ENCODE measurements at places on chromosomes 12 and 14.

GRCh38 chr12:108875682-108876361 is 4.1 kb upstream of the DAO start:
- DNase-seq = no peak

DNA sequence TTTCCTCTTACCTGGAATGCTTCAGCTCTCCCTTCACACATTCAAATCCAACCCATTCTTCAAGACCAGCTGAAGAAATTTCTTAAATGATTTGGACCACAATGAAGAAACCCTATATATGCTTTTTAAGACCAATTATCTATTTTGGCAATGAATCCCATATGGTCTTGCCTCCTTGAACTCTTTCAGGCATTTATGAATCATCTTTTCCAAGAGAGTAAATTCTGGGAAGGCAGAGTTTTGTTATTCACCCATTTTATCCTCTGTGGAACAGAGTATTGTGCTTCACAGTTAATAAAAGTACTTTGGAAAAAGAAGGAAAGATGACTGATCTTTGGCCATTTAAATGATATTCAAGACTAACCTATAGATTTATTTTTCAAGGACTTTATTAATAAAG is 14.0 kb downstream of the GIT2 start:
- DNase-seq = no peak

- DNase-seq = no peak
Observed at GRCh38 chr12:113154351-113154973, 4.9 kb downstream of the CFAP73 start.

- no peak for DNase-seq
Observed at GRCh38 chr12:16238661-16239060, 38.8 kb downstream of the SLC15A5 start.

DNA sequence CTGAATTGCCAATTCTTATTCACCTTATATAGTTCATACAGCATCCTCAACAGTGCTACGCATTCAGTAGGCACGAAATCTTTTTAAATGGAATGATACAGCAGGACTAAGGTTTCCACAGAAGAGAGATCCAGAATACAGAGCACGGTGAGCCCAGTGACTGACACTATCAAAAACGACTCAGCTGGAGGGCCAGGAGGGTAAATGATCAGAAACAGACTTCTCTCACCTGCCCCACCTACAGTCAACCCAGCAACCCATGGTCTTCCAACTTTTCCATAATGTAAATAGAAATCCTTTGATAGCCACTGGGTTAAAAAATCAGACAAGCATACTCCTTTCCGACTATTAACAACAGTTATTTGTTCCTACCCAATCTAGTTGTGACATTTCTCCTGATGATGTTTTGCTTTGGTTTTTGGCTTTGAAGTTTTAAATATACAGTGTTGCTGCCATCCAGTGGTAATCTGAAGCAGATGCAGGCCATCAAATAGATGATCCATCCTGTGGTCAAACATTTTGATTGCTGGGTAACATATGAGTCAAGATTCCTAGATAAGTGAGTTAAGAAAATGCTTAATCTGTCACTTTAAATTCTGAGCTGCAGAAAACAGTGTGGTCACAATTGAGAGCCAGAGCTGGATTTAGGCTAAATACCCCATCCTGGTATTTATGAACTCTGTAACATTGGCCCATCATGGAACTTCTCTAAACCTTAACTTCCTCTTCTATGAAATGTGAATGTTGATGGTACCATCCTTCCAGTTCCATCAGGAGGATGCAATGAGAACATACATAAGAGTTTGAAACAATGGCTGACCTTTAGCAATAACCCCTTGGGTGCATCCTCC is 42.0 kb downstream of the GPHB5 start:
- DNase-seq = no peak

DNA sequence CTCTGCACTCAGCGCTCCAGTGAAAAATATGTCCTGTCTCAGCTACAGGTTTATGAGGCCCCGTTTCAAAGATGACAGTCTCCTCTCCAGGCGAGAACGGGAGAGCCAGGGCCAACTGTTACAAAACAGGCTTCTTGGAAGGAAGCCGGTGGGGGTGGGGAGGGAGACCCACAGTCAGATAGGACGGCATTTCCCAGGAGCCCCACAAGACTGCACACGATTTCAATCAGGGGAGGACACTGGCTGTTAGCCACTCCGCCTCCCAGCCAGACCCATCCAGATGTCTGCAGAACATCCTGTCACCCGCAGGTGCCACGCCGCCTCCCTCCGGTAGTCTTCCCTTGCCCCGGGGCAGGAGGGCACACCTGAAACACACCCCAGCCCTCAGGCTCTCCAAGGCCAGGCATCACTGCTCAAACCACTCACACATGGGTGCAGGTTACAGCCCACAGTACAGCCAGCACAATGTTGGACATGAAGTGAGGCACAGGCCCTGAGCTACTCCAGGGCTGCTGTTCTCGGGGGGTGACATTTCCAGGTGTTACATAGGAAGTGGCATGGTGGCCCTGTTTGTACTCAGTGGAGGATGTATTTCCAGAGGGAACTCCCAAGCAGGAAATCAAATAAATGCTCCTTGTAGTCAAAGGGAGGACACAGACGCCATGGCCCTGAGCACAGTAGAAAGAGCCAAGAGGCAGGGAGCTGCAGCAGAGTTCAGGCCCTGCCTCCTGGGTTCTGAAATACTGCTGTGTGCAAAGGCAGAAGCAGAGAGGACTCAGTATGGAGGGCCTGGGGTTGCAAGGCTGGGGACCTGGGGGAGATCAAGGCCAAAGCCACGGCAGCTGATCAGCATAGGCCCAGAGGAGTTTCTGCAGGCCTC is 138.1 kb downstream of the BCL11B start:
- DNase-seq = peak; percentile 5

Data from activated CD4-positive, alpha-beta T cell treated with anti-CD3 and anti-CD28 coated beads for 1 hour (primary cell).